ENCODE measurements at places on chromosomes 12 and 14.

DNA sequence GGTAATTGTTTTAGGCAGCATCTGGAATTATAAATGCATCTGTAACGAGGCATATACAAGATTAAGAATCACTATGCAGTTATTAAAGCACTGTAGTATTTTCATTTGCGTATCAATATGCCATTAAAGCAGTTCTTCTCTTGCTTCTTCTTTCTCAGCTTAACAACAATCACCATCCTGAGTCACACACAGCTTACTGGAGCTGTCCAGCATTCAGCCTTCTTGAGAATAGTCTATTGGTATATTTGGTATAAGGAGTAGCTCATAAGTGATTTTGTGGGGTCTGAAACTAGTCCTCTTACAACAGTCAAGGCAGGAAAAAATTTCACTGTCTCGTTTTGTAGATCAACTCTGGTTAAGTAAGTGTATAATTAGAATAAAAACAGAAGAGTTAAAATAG, 523.0 kb upstream of the FOXG1 start:
- DNase-seq = no peak

GRCh38 chr14:73787486-73788316, 63.9 kb upstream of the PTGR2 start:
- no peak for DNase-seq

GRCh38 chr12:118038137-118038536, 21.6 kb downstream of the RFC5 start:
- no peak for DNase-seq

DNA sequence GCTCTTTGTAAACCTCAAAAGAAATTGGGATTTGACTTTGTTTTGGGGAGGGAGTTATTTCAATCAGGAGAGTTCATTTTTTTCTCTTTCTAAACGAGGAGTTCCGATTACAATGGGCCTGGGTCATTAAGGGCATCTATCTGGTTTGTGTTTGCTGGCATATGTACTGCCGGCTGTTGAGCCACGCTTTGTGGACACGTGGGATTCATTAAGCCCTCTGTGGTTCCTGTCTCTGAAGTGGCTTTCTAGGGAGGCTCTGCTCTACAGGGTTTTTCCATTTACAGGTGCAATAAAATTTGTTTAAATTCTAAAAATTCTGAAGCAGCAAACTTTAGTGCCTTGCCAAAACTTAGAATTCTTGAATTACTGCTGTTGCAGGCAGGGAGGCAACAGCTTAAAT, 57.9 kb downstream of the GNS start:
- DNase-seq = no peak

DNA sequence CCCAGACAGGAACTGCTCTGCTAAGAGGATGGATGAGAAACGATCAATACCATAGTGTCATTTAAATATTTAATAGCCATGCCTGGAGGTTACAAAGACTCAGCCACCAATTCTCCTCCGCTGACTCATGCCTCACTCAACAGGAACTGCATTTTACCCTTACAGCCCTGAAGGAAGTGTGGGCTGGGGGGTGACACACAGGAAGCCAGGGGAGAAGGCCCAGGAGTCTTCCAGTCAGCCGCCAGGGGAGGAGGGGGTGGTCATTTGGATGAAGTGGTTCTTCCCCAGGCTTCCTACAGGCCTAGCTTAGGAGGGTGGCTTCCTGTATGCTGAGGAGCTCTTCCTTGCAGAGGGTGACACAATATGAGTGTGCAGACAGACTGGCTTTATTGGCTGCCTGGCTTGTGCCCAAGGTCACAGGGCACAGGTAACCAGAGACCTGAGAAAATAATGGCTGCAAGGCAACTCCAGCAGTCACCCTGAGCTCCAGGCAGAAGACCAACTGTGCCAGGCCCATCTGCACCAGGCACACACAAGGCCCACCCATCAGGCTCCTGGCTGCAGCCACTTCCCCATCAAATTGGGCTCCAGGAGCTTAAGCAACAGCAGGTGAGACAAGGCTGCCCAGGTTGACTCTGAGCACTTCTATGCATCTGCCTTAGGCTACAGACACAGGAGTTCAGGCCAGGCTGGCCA, 30.6 kb upstream of the RPLP0 start:
- DNase-seq = peak; percentile 90

GRCh38 chr12:30806989-30807694, 52.4 kb upstream of the CAPRIN2 start:
- DNase-seq = peak; percentile 35

DNA sequence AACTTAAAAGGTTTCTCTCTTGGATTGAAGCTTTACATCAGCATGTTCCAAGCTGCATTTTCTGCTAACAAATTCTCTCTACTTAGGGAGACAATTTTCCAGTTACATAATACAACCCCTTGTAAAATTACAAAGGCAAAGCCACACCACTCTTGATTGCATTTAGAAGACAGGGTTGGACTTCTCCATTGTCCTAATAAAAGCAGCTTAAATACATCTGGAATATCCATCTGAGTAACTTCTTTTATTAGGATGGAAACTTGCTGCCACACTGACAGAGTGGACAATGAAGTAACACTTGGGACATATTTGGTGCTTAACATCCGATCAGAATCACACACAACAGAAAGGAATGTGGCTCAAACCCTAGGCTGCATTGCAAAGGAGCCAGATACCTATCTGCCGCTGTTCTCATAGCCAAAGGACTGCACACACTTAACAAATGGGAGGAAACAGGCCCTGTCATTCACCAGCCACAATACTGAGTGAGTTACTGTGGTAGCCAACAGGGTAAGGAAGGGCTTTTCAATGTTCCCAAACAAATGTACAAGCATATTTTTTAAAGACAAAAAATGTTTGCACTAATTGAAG, 157.2 kb downstream of the PAX9 start:
- DNase-seq = no peak

DNA sequence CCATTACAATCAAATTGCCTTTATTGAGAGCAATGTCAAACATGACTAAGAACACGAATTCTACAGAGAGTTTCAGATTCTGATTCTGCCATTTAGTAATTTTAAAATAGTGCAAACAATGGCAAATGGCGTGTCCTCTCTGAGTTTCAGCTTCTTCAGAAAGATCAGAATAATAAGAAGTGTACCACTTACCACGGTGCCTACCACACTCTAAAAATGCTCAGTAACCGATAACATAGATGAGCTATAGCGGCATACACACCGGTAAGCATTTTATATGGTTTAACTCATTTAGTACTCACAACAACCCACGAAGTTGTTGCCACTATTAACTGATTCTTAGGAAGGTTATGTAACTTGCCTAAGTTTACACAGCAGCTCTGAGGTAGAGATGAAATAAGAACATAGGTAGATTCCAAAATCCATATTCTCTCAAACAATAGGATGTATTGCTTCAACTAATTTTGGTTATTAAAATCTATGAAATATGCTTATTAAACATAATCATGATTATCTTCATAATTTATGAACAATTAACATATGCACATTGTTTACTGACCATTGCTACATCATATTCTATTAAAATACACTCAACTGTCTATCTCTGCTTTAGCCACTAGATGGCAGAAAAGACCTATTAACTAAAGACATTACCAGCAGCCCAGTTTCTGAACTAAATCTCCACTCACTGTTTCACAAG, 38.3 kb downstream of the SLC6A15 start:
- DNase-seq = peak; percentile 2

GRCh38 chr12:102513739-102514138, 33.4 kb upstream of the IGF1 start:
- DNase-seq = no peak

DNA sequence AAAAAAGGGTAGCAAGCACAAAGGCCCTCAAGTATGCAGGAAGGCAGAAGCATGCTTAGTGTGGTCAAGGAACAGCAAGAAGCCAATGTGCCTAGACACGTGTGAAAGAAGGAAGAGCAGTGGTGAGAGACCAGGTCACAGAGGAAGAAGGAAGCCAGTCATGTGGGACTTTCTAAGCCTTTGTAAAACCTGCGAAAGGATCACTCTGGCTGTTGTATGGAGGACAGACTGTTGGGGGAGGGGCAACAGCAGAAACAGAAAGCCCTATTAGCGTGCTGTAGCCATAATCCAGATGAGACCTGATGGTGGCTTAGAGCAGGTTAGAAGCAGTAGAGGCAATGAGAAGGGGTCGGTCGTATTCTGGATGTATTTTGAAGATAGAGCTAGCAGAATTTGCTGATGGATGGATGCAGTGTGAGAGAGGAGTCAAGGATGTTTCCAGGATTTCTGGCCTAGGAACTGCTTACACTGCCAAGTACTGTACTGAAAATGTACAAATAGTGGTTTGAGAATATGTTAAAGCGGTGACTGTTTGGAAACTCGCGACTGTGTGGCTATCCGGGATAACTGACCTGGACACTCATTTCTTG, 5.7 kb upstream of the MLF2 start:
- DNase-seq = no peak

DNA sequence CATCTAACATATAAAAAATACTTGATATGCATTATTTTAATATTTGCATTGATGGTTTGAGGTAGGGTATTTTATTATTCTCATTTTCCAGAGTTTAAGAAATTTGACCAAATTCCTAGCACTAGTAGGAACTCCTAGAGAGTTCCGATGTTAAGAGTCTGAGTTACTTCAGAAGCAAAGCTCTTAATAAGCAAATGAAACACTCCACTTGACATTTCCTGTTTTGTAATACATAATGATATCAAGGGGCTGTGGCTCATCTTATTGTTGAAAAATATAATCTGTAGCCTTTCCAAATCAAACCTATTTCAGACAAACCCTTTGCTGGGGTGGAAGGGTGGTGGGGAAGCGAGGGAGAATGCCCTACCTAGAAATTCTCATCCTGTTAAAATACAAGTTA, 355.5 kb downstream of the DIO2 start:
- no peak for DNase-seq

DNA sequence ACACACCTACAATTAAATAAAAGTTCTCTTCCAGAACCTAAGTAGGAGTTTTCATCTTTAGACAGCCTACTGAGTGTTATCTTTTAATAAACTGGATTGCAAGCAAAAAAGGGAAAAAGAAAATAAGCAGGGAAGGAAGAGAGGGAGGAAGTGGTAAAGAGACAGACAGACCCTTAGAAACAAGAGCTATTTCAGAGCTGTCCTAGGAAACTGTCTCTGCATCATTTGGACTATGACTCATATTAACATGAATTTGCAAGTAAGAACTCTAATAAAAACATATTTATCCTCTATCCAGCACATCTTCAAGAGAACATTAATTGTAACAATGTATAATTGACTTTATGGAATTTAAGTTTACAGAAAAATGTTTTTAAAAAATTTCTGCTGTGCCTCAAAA, 438.8 kb upstream of the USP15 start:
- DNase-seq = no peak

GRCh38 chr14:71238835-71239234, 331.6 kb downstream of the PCNX1 start:
- DNase-seq = no peak

DNA sequence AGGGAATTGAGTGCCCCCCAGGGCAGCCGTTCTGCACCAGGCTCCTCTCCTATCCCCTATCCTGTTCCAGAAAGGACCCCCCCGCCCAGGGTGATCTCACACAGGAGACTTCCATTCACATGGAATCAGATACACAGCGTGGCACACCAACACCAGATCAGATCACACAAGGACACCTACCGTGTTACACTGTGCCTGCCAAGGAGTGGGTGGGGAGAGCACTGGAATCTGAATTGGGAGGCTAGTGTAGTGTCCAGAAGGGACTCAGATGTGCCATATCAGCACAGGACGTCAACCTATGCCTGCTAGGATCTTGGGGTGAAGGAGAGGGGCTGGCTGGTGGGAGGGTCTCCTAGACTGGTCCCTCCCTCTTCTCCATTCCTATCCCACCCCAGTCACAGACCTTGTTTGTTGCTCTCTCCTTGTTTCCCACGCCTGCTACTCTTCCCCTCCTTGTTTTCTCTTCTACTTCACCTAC, 2.3 kb downstream of the PTMS start:
- DNase-seq = no peak

- peak; percentile 3 for DNase-seq
Observed at GRCh38 chr12:98227162-98227561, 288.2 kb upstream of the TMPO start.

DNA sequence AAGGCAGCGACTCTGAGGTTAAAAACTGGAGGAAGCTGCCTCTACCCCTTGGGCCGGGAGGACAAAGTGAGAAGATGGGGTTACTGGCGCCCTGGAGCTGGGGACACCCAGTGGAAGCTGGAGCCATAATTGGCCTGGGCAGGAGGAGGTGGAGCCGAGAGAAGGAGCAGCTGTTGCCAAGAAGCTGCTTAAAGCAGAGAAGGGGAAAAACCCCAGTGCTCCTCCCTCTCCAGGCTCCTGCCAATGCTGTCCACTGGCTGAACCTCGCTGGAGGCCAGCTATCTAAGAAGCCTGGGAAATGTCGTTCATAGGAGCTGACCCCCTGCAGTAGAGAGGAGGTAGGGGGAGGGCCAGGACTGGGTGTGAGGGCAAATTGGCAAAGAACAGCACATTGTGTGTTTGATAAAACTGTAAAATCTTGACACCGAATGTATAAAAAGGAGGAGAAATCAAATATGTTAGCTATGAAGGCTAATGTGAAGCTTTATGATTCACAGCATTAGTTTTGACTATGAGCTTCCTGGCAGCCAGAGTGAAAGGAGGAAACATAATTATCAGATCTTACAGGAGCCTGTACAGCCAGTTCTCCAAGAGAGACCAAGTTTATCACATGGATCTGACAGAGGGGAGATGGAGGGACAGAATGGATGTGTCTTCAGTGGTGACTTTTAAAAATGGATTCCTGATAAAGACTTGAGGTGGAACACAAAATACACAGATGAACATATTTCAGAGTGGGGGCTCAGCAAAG, 9.5 kb downstream of the HHIPL1 start:
- DNase-seq = peak; percentile 44

GRCh38 chr12:42677461-42677860, 87.9 kb upstream of the PRICKLE1 start:
- no peak for DNase-seq

- DNase-seq = no peak
Observed at GRCh38 chr14:91041450-91041849, 19.0 kb downstream of the RPS6KA5 start.

GRCh38 chr12:22755629-22756028, 130.7 kb downstream of the ETNK1 start:
- no peak for DNase-seq

DNA sequence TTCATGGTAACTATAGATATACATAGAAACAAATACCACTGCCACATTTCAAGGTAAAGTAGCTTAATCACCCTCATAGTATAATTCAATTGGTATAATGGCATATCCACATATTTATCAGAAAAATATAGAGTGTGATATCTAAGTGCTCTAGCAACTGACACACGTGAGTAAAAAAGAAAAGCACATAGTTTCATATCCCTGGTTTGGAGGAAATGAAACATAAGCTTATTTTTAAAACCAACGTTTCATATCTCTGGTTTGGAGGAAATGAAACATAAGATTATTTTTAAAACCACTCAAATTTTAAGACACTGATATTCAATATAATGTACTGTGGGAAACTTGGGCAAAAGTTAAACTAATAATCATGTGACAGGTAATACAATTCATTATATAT, 2.1 kb downstream of the OR6C70 start:
- DNase-seq = no peak

GRCh38 chr12:49314811-49315210, 8.2 kb upstream of the TROAP start:
- DNase-seq = no peak

Data from hepatic stellate cell (primary cell).